Kidney (tissue), 22 donors: ENCODE measurements at places on chromosomes 3 and 15. TPM values are rescaled to one million over a fixed set of nuclear protein-coding genes. Genes with fewer than 3 reads are reported as not detected.

NEK10 gene
- polyA plus RNA-seq, result 1.0 TPM

TPM1 gene
- 252 TPM for polyA plus RNA-seq

PRSS50 gene
- 0.19 TPM for polyA plus RNA-seq

HTR3E gene
- not detected for polyA plus RNA-seq
